Lower lobe of right lung (tissue), 2 donors: ENCODE measurements at places on chromosomes 5 and 9. TPM values are rescaled to one million over a fixed set of nuclear protein-coding genes. Genes with fewer than 3 reads are reported as not detected.

GRCh38 chr5:33939556-33940262 is 3.5 kb downstream of the RXFP3 start:
- no peaks in the 10 kb centered on the region for H3K36me3 ChIP-seq
- no peak for DNase-seq
- no peak overlapping the region for H3K4me3 ChIP-seq
- H3K27ac ChIP-seq = no peak overlapping the region

- H3K27me3 ChIP-seq = no peaks in the 10 kb centered on the region
- H3K36me3 ChIP-seq = peaks cover 22% of the 10 kb centered on the region
- H3K4me3 ChIP-seq = peak overlapping the region; percentile 62
- peaks cover 36% of the 10 kb centered on the region for H3K4me1 ChIP-seq
- H3K27ac ChIP-seq = peak overlapping the region; percentile 96
- DNase-seq = no peak
These were observed 1.8 kb downstream of the ARRDC3 start for GRCh38 chr5:91381239-91381773.

DNA sequence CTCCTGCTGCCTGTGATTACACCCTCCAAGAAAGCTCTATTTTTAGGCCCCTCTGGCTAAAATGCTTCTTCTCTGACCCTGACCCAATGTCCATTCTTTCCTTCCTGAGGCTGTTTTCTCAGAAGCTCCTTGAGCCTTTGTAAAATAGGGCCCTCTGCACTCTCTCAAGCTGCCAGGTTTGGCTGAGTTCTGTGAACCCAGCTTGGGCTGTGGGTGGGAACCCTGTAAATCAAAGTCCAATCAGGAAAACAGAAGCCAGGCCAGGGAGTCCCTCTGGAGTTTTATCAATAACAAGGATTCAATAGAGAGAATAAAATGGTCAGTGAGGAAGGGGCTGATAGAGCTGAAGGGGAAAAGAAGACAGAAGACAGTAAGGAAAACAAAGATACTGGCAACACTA is 43.7 kb upstream of the ERCC6L2 start:
- no peaks in the 10 kb centered on the region for H3K4me1 ChIP-seq
- no peak for DNase-seq
- no peak overlapping the region for H3K27ac ChIP-seq
- no peaks in the 10 kb centered on the region for H3K27me3 ChIP-seq

- H3K27me3 ChIP-seq = no peaks in the 10 kb centered on the region
- no peaks in the 10 kb centered on the region for H3K4me1 ChIP-seq
- H3K4me3 ChIP-seq = no peak overlapping the region
- H3K27ac ChIP-seq = no peak overlapping the region
- no peak for DNase-seq
- no peaks in the 10 kb centered on the region for H3K36me3 ChIP-seq
These were observed 68.6 kb upstream of the DPYSL3 start for GRCh38 chr5:147578228-147579024.

DNA sequence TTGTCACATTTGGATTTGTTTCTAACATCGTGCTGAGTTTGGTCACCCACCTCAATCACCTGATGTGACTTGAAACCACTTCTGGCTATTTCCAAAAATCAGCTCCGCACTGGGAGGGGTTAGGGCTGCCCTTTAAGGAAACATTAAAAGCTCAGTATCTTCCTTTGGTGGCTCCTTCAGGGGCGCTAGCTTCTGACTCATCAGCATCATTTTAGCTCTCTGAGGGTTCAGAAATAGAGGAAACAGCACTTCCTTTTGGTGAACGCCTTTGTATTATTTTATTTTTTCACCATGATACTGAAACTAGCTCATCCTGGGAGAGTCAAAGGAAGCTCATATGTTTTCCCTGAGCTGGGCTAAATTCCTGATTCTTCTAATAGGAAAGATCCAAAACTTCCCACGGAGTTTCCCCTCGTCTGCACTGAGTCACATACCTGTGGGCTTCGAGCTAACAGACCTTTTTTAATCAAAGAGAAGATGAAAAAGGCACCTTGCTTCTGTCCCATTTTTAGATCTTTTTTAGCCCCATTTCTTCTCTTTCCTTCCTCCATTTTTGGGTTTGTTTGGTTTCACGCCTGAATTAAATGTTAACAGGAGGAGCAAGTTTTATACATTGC is 48.2 kb downstream of the ROPN1L start:
- no peak overlapping the region for H3K4me3 ChIP-seq
- no peaks in the 10 kb centered on the region for H3K36me3 ChIP-seq
- H3K27ac ChIP-seq = no peak overlapping the region
- no peak for DNase-seq
- H3K27me3 ChIP-seq = no peaks in the 10 kb centered on the region
- H3K4me1 ChIP-seq = peaks cover 29% of the 10 kb centered on the region

GRCh38 chr5:161403996-161404395 is 142.5 kb downstream of the GABRB2 start:
- no peak overlapping the region for H3K27ac ChIP-seq
- H3K36me3 ChIP-seq = no peaks in the 10 kb centered on the region
- DNase-seq = no peak
- no peaks in the 10 kb centered on the region for H3K27me3 ChIP-seq
- no peak overlapping the region for H3K4me3 ChIP-seq
- H3K4me1 ChIP-seq = no peaks in the 10 kb centered on the region

DNA sequence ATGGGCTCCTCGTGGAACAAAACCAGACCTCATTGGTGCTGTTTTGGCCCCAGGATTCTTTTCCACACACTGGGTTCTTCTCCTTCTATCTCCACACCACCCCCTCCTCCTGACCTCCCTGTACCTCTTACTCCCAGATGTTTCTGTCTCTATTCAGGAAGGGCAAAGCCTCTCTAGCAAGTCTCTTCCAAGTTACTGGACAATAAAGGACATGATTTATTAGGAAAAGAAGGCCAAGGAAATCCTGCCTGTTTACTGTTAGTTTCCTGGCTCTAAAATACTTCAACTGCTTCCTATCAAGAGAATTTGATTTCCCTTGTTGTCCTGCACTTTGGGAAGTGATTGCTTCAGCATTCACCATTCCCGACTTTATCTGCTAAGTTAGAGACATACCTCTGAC is 262.0 kb downstream of the SAXO1 start:
- H3K27me3 ChIP-seq = no peaks in the 10 kb centered on the region
- no peaks in the 10 kb centered on the region for H3K36me3 ChIP-seq
- H3K27ac ChIP-seq = no peak overlapping the region
- DNase-seq = no peak
- H3K4me1 ChIP-seq = no peaks in the 10 kb centered on the region

DNA sequence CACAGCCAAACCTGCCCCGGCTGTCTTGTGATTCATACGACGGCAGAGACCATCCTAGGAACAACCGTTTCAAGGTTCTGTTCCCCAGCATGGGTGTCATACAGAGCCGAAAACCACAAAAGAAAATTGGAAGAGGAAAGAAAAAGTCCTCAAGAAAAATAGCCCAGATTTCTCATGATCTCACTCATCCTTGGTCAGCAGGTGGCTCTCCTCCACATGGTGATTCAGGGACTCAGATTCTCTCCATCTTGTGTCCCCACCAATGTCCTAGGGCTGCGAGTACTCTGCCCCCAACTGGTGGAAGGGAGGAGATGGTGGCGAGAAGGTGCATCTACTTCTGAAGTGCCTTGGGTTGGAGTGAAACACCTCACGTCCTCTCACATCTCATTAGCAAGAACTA is 25.6 kb downstream of the PDZD2 start:
- no peaks in the 10 kb centered on the region for H3K4me1 ChIP-seq
- H3K27me3 ChIP-seq = no peaks in the 10 kb centered on the region
- H3K27ac ChIP-seq = no peak overlapping the region
- no peak for DNase-seq
- H3K4me3 ChIP-seq = no peak overlapping the region
- no peaks in the 10 kb centered on the region for H3K36me3 ChIP-seq

DNA sequence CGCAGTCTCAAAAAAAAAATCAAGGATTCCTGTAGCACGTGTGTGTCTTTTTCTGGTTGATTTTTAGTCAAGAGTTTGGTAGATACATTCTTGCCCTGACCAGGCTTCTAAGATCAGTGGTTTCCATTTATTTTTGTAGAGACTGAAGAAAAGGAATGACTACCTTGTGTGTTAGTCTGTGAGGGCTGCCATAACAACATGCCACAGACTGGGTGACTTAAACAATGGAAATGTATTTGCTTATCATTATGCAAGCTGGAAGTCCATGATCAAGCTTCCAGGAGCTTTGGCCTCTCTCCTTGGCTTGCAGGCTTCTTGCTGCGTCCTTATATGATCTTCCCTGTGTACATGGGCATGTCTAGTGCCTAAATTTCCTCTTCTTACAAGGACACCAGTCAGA is 127.0 kb downstream of the CCDC192 start:
- H3K4me1 ChIP-seq = peaks cover 5% of the 10 kb centered on the region
- no peaks in the 10 kb centered on the region for H3K27me3 ChIP-seq
- H3K36me3 ChIP-seq = no peaks in the 10 kb centered on the region
- H3K27ac ChIP-seq = no peak overlapping the region
- no peak for DNase-seq

- no peak overlapping the region for H3K4me3 ChIP-seq
- no peaks in the 10 kb centered on the region for H3K27me3 ChIP-seq
- H3K27ac ChIP-seq = no peak overlapping the region
- H3K36me3 ChIP-seq = no peaks in the 10 kb centered on the region
- peaks cover 7% of the 10 kb centered on the region for H3K4me1 ChIP-seq
These were observed 197.5 kb downstream of the PALM2AKAP2 start for GRCh38 chr9:109977521-109977920.

GRCh38 chr5:58746321-58746720 is 163.4 kb downstream of the RAB3C start:
- H3K27me3 ChIP-seq = no peaks in the 10 kb centered on the region
- no peak overlapping the region for H3K4me3 ChIP-seq
- DNase-seq = no peak
- no peaks in the 10 kb centered on the region for H3K4me1 ChIP-seq

- no peaks in the 10 kb centered on the region for H3K36me3 ChIP-seq
- no peak overlapping the region for H3K4me3 ChIP-seq
- no peaks in the 10 kb centered on the region for H3K27me3 ChIP-seq
- H3K27ac ChIP-seq = no peak overlapping the region
- DNase-seq = no peak
These were observed 117.5 kb upstream of the MTAP start for GRCh38 chr9:21684831-21685362.

DNA sequence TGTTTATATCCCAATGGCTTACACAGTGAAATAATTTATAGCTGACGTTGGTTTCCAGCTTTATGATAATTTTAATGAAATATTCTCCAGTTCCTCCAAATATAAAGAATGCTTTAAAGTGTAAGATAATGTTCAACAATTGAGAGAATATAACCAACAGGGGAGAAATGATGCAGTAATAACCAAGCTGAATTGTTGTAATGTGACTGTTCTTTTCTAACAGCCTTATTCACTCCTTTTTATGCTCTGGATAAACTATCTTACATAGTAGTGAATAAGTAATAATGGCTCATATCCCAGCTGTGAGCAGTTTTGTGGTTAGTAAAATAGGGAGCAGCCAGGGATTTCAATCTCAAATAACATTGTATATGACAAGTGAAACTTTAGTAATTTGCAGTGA is 2348.7 kb upstream of the ACO1 start:
- no peak overlapping the region for H3K4me3 ChIP-seq
- H3K27ac ChIP-seq = no peak overlapping the region
- no peaks in the 10 kb centered on the region for H3K4me1 ChIP-seq

DNA sequence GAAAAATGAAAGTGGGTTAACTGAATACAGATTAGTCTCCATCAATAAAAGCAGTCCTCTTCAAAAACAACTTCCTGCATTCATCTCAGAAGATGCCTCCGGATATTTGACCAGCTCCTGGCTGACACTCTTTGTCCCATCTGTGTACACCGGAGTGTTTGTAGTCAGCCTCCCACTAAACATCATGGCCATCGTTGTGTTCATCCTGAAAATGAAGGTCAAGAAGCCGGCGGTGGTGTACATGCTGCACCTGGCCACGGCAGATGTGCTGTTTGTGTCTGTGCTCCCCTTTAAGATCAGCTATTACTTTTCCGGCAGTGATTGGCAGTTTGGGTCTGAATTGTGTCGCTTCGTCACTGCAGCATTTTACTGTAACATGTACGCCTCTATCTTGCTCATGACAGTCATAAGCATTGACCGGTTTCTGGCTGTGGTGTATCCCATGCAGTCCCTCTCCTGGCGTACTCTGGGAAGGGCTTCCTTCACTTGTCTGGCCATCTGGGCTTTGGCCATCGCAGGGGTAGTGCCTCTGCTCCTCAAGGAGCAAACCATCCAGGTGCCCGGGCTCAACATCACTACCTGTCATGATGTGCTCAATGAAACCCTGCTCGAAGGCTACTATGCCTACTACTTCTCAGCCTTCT is 16.6 kb downstream of the F2R start:
- no peak for DNase-seq
- H3K4me3 ChIP-seq = no peak overlapping the region
- no peaks in the 10 kb centered on the region for H3K27me3 ChIP-seq
- no peaks in the 10 kb centered on the region for H3K4me1 ChIP-seq
- H3K27ac ChIP-seq = peak overlapping the region; percentile 20

DNA sequence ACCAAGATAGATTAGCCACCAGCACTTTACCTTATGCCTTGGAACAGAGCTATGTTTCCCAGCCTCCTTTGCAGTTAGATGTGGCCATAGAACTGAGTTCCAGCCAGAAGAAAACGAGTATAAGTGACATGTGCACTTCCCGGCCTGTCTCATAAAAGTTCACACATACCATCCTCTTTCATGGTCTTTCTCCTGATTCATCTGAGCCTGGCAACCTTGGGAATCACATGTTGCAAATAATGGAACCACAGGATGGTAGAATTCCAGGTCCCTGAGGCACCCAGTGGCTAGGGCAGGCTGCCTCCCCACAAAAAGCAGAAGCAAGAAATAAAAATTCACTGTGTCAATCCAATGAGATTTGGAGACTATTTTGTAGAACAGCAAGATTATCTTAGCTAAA is 128.1 kb downstream of the PDE4D start:
- DNase-seq = no peak
- no peaks in the 10 kb centered on the region for H3K27me3 ChIP-seq
- no peaks in the 10 kb centered on the region for H3K36me3 ChIP-seq
- H3K4me1 ChIP-seq = peaks cover 22% of the 10 kb centered on the region

PCDHB13 gene
- 2.9 TPM for total RNA-seq

PFN3 gene
- total RNA-seq = not detected

CACFD1 gene
- 34.3 TPM for total RNA-seq

KIF24 gene
- total RNA-seq = 1.4 TPM

SYK gene
- 88.9 TPM for total RNA-seq

IL7R gene
- 168 TPM for total RNA-seq

TOR2A gene
- 16.5 TPM for total RNA-seq
